Epithelial cell of esophagus (primary cell): ENCODE measurements at places on chromosomes 16 and 17.

DNA sequence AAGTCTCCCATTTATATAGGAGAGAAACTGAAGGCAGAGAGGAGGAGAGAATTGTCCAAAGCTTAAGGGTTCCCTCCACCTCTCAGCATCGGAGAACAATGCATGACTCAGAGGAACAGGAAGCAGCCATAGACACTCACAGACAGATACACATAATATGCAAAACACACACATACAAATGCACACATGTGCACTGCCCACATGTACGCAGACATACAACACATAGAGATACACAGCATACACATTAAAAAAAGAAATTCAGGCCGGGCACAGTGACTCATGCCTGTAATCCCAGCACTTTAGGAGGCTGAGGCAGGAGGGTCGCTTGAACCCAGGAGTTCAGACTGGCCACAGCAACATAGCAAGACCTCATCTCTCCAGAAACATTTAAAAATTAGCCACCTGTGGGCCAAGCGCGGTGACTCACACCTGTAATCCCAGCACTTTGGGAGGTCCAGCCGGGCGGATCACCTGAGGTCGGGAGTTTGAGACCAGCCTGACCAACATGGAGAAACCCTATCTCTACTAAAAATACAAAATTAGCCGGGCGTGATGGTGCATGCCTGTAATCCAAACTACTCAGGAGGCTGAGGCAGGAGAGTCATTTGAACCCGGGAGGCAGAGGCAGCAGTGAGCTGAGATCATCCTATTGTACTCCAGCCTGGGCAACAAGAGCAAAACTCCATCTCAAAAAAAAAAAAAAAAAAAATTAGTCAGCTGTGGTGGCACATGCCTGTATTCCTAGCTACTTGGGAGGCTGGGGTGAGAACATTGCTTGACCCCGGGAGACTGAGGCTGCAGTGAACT, 11.3 kb downstream of the ERAL1 start:
- DNase-seq = peak; percentile 63

DNA sequence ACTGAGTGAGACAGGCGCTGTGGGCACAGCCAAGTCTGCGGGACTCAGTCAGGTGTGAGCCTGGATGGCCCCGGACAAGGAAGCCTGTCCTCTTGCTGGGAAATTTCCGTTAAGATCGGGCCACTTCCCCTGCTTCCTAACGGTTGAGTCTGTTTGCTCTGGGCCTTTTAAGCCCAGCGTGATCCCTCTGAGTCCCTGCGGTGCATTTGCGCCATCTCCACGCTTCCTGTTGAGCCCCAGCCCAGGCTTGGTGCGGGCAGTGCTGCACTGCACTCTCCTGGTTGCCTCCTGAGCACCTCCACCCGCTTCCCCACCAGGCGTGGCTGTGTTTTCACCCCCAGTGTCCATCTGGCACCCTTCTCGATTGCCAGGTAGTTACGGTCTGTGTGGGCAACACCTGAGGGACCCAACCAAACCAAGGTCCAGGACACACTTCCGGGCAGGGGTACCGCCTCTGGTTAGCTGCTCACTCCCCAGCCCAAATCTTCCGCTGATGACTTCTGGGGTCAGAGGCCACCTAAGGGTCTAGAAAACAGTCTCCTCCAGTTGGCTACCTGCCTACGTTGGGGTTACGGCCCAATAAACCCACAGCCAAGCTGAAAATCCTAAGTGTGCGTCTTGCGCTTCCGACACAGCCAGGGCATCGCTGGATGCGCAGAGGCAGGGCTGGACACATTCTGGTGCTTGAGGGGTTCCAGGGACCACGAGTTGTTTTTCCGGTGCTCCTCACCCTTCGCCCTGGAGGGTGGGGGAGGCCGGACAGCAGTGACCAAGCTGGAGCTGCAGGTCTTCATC, 1.4 kb upstream of the SLC25A10 start:
- DNase-seq = peak; percentile 15

DNA sequence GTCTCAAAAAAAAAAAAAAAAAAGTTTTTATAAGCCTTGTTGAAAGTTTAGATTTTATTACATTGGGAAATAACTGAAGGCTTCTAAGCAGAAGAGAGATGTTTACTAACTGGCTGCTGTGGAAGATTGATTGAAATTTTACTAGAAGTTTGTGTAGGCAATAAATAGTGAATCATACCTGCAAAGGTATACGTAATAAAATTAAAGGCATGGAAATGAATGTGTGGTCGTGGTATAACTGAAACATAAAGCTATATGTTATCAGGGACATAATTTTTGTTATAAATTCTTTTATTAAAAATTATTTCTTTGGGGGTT, 8.7 kb downstream of the LUC7L3 start:
- DNase-seq = no peak

DNA sequence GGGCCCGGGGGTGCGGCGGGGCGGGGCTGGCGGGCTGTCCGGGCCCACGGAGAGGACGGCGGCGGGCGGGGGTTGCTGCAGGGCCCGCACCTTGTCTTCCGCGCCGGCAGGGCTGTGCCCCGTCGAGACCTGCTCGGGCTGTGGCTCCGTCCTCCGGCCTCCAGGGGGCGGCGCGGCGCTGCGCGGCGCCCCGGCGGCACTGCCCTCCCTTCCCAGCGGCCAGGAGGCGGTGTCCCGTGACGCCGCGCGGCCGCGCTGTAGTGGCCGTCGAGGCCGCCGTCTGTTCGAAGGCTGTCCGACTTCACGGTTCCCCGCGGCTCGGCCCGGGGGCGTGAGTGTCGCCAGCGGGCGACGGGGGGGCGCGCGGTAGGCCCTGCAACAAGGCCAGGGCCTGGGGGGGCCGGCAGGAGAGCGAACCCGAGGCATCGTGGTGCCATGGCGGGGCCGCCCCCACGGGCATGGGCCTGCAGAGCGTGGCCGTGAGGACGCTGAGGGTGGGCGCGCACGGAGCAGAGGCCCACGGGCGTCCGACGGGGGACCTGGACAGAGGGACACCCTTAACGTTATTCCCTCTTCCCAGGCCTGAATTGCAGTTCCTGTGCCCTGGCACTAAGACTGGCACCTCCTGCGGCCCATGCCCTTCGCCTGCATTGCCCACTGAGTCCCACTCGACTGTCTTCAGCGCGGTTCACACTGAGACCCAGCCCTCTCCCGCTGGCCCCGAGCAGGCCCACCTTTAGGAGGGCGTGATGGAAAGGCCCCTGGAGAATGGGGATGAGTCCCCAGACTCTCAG, at the start of gene PLEKHG4:
Gene PLEKHG4, plus strand, starts transcription at position 237 of the 794 bp plus-strand sequence. Its CDS starts 513 bp downstream, at position 750.
- peak; percentile 78 for DNase-seq

- peak; percentile 12 for DNase-seq
Observed at GRCh38 chr16:64738321-64738960, 383.4 kb downstream of the CDH11 start.
